ENCODE measurements at places on chromosomes 6 and 20. TPM values are rescaled to one million over a fixed set of nuclear protein-coding genes. Genes with fewer than 3 reads are reported as not detected.

SNX14 gene
- 42.5 TPM for total RNA-seq

RSPH9 gene
- total RNA-seq, result 0.23 TPM

BTN1A1 gene
- not detected for total RNA-seq

PXT1 gene
- total RNA-seq, result not detected

BPIFB3 gene
- not detected for total RNA-seq

All from airway epithelial cell (primary cell).